Activated CD8-positive, alpha-beta memory T cell treated with anti-CD3 and anti-CD28 coated beads, Interleukin-2, amount 50 U/mL, for 4 hours (primary cell): ENCODE measurements at places on chromosomes 4 and X.

- no peak for DNase-seq
Observed at GRCh38 chrX:143669395-143669794, 33.5 kb upstream of the SLITRK4 start.

GRCh38 chr4:63430105-63430504 lies 979.1 kb downstream of the TECRL start:
- no peak for DNase-seq

DNA sequence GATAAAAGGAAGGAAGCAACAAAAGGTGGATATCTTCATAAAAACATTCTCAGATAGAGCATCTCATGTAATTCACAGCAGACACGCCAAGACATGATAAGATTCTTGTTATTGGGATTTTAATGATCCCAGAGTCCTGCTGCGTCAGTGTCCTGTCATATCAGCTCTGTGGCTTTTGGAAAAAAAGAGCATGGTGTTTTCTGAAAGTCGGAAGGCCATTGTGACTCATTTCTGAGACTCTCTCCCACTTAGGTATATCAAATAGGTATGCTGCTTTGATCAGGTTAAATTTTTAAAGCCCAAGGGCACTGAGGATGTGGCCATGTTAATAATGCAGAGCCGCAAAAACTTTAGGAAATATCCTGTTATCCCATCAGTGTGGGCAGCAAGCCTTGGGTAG lies 481.0 kb downstream of the KCNIP4 start:
- no peak for DNase-seq

- no peak for DNase-seq
Observed at GRCh38 chr4:43496188-43496587, 603.7 kb downstream of the GRXCR1 start.

- DNase-seq = no peak
Observed at GRCh38 chrX:108019382-108019875, 25.4 kb upstream of the VSIG1 start.

GRCh38 chrX:141341743-141342142 lies 99.4 kb upstream of the SPANXC start:
- DNase-seq = no peak

DNA sequence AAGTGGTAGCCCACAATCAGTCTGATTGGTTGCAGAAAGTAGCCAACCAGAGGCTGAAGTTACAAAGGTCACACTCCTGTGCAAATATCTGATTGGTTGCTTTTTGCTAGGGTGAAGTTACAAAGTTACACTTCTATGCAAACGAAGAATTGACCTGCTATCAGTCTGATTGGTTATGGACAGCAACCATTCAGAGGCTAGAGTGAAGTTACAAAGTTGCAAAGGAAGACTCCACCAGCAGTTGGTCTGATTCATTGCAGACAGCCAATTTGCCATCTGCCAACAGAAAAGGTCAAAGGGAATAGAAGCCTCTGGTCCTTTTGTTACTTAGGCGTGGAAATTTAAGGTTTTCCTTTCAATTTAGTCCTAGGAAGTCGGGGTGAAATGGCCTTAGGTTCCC lies 377.7 kb downstream of the PRDM5 start:
- DNase-seq = no peak

DNA sequence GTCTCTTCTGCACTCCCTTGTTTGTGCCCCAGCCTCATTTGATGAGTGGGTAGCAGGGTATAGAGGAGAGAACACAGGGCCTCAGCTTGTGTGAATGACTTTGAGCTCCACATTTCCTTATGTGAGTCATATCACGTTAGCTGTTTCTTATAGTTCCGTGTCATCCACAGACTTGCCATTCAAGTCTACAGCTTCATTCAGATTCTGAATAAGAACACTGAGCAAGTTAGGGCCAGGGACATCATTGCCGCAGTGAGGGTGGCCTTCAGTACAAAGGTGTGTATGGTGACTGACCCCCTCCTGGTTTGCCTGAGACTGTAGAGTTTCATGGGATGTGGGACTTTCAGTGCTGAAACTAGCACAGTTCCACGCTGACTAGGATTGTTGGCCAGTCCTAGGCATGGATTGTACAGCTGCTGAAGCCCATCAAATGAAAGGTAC lies 23.6 kb downstream of the KLF3 start:
- DNase-seq = no peak

DNA sequence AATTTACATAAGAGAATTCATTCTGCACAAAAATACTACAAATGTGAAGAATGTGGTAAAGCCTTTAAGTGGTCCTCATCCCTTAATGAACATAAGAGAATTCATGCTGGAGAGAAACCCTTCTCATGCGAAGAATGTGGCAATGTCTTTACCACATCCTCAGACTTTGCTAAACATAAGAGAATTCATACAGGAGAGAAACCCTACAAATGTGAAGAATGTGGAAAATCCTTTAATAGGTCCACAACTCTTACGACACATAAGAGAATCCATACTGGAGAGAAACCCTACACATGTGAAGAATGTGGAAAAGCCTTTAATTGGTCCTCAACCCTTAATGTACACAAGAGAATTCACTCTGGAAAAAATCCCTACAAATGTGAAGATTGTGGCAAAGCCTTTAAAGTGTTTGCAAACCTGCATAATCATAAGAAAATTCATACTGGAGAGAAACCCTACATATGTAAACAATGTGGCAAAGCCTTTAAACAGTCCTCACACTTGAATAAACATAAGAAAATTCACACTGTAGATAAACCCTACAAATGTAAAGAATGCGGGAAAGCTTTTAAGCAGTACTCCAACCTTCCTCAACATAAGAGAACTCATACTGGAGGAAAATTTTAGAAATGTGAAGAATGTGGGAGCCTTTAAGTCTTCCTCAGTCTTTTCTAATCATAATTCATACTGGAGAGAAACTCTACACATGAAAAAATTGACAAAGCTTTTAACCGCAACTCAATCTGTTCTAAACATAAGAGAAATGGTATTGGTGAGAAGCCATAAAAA lies 37.4 kb downstream of the ZNF718 start:
- DNase-seq = no peak

GRCh38 chrX:40411340-40412111 lies 169.2 kb upstream of the ATP6AP2 start:
- DNase-seq = no peak

DNA sequence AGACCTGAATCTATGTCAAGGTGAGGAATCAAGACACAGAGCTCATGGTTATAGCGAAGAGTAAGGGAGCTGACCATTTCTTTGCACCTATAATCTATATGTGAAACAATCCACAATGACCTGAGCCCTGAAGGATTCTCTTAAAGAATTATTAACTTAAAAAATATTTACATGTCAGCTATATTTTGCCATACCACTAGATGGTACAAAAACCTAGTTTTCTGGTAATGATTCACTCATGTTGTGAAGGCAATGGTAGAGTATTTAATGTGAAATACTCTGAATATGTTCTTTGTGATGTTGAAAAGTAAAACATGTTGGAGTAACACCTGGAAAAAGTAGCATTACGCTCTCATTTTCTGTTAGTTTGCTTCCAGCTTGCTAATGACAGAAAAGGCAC lies 40.0 kb downstream of the VGLL1 start:
- DNase-seq = no peak

GRCh38 chr4:98963538-98964433 lies 31.7 kb upstream of the METAP1 start:
- no peak for DNase-seq

GRCh38 chr4:20687864-20688263 lies 12.4 kb upstream of the PACRGL start:
- DNase-seq = no peak

DNA sequence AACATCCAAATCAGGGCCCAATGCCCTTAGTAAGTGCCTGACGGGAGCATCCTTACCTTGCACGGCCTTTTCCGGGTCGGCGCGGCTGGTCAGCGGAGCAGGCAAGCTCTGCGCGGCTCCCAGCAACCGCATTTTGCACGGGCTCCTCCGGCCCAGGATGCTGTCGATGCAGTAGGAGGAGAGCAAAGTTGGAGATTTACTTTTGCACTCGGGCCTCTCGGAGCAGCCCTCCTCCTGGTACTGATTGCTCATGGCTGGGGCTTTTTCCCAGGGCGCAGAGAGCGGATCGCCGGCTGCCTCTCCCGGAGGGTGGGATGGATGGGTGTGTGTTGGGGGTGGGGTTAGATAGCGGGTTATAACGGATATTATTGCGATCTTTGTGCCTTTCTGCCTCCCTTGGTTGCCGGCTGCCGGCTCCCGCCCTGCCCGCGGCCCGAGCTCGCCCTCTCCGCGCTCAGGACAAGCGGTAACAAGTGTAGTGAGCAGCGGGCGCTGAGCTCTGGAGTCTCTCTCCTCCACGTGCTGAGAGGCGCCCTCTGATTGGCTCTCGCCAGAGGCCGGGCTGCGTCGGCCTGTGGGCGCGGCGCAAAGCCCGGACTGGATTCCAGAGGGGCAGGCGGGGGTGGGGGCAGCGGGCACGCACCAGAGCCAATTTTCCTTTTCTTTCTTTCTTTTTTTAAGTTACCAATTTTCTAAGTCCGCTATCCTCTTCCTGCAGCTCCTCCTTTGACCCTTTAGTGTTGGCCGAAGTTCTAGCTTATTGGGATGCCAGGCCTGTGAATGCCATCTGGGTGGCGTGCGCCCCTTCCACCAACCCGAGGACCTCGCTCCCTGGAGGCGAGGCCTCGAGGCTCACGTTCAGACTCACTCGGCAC lies at the start of gene ARX:
ARX (minus strand) TSS at position 480 of the 875 bp plus-strand sequence; CDS start at position 252, 228 bp downstream.
- no peak for DNase-seq

GRCh38 chrX:37348971-37349220 lies 268 bp upstream of the PRRG1 start:
- DNase-seq = no peak

- no peak for DNase-seq
Observed at GRCh38 chr4:52358883-52359321, 300.2 kb downstream of the USP46 start.

GRCh38 chrX:56564164-56564885 lies 898 bp downstream of the UBQLN2 start:
- no peak for DNase-seq

- DNase-seq = no peak
Observed at GRCh38 chrX:24117258-24117657, 32.3 kb upstream of the ZFX start.

- no peak for DNase-seq
Observed at GRCh38 chr4:144648042-144648441, 2.1 kb downstream of the HHIP start.

DNA sequence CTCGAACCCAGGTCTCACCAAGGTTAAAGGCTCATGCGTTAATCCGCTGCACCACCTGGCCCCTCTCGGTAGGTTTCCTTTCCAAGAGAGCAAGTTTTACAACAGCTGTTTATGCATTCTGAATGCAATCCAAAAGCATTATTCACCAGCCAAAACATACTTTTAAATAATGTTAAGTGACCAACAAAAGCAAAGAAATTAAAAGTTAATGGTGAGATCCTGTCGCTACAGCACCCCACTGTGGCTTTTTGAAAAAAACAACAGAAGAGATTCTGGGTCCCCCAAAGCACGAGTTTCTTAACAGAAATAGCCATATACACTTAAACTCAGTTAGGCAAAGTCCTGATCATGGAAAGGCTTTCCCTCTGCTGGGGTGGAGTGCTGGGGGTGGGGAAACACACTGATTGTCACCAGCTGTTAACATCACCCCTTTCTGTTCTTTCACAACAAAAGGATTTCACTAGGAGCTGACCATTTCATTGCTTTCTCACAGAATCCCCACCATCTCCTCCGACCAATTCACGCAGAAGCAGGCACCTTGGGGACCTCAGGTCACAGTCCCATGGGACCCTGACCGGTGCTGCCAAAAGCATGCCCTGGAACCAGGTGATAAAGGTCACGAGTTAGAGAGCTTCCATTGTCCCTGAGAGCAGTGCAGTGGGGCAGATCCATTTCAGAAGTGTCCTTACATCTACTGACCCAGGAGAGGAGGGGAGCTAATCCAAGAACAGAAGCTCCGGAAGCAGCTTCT lies 51.2 kb downstream of the ZNF827 start:
- DNase-seq = no peak

GRCh38 chr4:170446782-170447181 lies 357.0 kb upstream of the AADAT start:
- no peak for DNase-seq

DNA sequence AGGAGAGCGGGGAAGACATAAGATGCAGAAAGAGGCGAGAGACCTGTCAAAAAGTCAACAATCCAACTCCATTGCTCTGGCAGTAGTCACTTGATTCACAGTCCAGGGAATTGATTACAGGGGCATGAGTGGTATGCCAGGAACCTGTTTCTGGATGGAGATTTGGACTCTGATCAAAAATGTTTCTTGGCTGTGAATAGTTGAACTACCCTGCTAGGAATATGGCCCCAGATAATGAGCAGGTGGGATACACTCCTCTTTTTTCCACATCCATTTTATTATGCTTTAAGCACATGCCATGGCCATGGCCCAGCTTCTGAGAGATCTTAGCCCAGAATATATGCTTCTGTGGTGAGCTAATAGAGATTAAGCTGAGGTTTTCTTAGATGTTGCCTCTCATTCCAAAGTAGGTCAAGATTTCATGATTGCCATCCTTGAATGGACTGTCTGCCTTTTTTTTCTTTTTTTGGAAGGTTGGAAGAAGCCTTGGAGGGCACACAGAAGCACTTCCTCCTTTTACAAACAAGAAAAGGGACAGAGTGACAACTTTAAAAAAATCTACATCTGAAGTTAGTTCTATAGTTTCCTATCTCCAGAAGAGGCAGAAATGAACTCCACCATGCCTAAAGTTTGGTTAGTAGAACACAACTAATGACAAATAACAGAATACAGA lies 121.9 kb downstream of the KIT start:
- no peak for DNase-seq
